ENCODE measurements at places on chromosomes 5 and 9. TPM values are rescaled to one million over a fixed set of nuclear protein-coding genes. Genes with fewer than 3 reads are reported as not detected.
A peak's percentile ranks its signal among the peaks of the same experiment; 100 is the strongest.

DNA sequence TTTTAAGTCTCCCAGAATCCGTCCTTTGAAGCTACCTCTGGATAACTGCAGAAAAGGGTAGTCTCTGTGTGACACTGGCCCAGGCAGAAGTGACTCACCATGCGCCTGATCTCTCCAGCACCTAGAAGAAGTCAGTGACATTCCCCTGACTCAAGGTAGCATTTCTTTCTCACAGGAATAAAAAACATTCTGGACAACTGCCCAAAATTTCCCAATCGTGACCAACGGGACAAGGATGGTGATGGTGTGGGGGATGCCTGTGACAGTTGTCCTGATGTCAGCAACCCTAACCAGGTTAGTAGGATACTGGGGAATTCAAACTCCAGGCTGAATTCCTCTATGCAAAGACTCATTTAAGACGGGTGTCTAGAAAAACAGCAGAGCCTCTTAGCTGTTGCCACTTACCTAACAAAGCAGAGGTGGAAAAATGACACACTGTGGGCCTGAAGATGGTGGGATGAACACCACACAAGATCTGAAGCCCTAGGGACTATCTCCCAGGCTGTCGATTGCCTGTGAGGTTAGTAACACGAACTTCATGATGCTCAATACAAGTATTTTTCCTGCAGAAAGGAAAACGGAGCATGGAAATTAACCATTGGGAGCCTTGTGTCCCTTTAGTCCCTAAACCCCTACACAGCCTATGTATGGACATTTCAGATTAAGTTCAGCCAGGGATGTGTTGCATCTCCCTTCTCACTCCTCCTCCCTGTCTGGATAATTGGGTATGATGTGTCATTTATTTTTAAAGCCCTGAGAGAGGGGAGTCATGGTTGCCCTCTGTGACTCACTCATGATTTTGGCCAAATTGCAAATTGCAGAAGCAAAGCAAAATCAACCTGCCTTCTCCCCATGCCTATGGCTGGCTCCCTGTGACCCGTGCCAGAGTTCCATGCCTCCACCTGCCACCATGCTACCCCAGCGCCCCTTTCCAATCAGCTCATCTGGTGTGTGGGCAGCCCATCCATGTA, 37.2 kb downstream of the THBS4 start:
- no peaks in the 10 kb centered on the region for H3K27me3 ChIP-seq
- DNase-seq, result no peak
- no peak overlapping the region for H3K27ac ChIP-seq
- no peaks in the 10 kb centered on the region for H3K36me3 ChIP-seq
- H3K4me3 ChIP-seq, result no peak overlapping the region
- peaks cover 8% of the 10 kb centered on the region for H3K4me1 ChIP-seq

DNA sequence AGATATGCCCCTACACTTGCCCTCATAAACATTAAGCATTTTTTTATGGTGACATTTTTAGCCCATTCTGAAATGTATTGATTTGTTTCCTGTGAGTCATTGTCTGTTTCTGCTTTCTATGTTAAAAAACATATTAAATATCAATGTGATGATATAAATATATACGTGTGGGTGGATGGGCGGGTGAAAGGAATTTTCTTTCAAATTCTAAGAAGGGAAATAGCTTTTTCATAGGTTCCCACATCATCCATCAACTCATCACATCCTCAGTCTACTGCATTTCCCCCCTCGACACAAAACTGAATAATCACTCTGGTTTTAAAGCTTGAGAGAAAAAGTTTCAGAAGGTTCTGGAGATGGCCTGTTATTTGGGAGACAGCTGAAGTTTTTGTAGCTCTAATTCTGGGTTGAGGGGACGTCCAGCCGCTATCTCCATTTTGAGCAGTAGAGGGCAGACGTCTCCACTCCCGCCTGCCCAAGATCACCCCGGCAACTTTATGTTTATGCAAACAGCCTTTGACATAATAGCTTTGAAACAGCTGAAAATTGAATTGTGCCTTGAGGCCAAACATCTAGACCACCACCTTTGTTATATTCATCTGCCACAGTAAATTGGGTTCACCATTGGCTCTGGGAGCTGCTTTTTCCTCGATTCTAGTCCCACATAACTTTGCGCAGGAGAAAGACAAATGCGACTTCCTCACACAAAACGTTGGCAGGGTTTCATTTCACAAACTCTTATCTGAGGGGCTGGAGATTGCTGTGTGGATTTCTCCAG, 216.2 kb upstream of the CLINT1 start:
- no peaks in the 10 kb centered on the region for H3K36me3 ChIP-seq
- peaks cover 3% of the 10 kb centered on the region for H3K27me3 ChIP-seq
- peak overlapping the region; percentile 20 for H3K4me3 ChIP-seq

- H3K4me1 ChIP-seq, result peaks cover 90% of the 10 kb centered on the region
- no peaks in the 10 kb centered on the region for H3K27me3 ChIP-seq
- DNase-seq, result peak; percentile 81
- H3K27ac ChIP-seq, result peak overlapping the region; percentile 94
- H3K36me3 ChIP-seq, result peaks cover 1% of the 10 kb centered on the region
- no peak overlapping the region for H3K4me3 ChIP-seq
Measured at GRCh38 chr5:132419502-132420468, 50.3 kb downstream of the SLC22A5 start.

DNA sequence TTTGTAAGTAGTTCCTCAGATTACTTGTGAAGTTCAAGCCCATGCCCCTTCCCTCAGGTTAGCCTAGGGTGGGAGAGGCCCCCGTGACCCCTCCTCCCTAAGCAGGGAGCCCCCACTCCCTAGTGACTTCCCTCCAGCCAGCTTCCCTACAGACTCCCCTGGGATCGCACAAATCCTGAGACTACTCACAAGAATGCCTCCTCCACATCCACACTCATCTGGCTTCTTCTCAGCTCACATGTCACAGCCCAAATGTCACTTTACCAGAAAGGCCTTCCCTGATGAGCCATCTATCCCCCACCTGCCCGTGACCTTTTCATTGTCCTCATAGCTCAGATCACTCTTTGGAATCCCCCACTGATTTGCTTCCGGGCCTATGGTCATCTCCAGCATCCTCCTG, 96.7 kb upstream of the ARAP3 start:
- H3K27ac ChIP-seq, result no peak overlapping the region
- no peak overlapping the region for H3K4me3 ChIP-seq
- no peaks in the 10 kb centered on the region for H3K4me1 ChIP-seq
- no peak for DNase-seq
- no peaks in the 10 kb centered on the region for H3K36me3 ChIP-seq

NOXA1 gene
- 8.4 TPM for total RNA-seq
